ENCODE measurements at places on chromosomes 5 and 9.

GRCh38 chr5:169273881-169274280, 27.1 kb downstream of the SLIT3 start:
- DNase-seq: no peak

DNA sequence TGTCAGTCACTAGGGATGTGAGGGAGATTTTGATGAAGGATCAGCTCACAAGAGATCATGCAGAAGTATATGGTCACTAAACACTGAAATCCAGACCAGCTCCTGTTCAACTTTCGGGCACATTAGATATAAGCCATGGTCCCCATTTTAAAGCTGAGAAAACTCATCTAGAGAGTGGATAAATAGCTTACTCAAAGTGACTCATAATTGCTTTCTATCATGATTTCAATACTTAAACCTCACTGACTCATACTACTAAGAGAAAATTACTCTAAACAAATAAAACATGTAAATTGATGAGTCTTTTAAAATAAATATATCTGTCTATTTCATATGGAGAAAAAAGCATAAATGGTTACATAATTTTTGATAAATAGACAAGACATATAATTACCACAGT, 567.7 kb downstream of the TLR4 start:
- DNase-seq: no peak

GRCh38 chr5:34694012-34694411, 37.9 kb downstream of the RAI14 start:
- DNase-seq: no peak

GRCh38 chr5:93621327-93621798, 38.3 kb downstream of the NR2F1 start:
- peak; percentile 77 for DNase-seq

GRCh38 chr5:179192185-179192890, 132.2 kb downstream of the ZNF354C start:
- no peak for DNase-seq

GRCh38 chr5:122180863-122181548, 51.7 kb downstream of the ZNF474 start:
- DNase-seq: no peak

- DNase-seq: no peak
These were observed 47.6 kb upstream of the AGXT2 start for GRCh38 chr5:35095366-35095765.

- DNase-seq: no peak
These were observed 4.6 kb downstream of the FLT4 start for GRCh38 chr5:180644825-180645273.

DNA sequence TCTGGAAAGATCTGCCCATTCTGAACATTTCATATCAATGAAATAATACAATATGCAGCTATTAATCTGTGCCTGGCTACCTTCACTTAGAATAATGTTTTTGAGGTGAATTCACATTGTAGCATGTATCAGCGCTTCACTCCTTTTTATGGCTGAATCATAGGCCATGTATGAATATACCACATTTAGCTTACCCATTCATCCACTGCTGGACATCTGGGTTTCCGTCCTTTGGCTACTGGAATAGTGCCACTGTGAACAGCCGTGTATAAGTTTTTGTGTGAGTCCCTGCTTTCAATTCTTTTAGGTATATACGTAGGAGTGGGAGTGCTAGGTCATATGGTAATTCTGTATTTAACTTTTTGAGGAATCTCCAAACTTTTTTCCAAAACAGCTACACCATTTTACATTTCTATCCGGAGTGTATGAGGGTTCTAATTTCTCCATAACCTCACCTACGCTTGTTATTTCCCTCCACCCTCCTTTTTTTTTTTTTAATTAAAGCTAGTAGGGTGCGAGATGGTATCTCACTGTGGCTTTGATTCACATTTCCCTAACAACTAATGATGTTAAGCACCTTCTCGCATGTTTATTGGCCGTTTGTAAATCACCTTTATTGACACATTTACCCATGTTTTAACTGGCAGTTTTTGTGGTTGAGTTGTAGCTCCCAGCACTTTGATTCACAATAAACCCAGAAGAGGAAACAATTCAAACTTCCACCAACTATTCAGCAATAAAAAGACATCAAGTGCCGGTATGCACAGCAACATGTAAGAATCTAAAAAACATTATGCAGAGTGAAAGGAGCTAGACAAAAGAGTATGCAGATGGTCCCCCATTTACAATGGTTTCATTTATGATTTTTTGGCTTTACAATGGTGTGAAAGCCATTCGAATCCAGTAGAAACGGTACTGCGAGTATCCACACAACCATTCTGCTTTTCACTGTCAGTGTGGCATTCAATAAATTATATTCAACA, 8.1 kb downstream of the SEMA4D start:
- no peak for DNase-seq

- DNase-seq: no peak
These were observed 253.4 kb downstream of the ARHGAP26 start for GRCh38 chr5:143023411-143024096.

DNA sequence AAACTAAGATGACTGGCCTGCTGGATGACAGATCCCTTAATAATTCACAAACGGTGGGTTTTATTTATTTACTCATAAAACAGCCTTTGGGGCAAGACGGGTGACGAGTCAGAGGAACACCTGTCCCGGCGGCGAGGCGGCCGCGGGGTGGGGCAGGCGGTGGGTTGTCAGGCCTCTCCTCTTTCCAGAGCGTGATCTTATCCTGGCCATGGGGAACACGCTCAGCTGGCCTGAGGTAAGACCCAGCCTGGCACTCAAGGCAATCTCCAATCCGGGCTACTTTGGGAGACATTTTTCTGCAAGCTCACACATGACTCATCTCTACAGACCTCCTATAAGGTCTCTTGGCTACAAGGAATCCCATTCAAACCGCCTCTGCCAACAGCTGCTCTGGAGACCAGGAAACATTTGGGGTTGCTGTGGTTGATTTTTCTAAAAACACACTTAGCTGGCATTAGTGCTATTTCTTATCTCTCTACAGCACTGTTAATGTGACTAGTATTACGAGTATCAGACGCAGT, 6.3 kb downstream of the RAPGEF1 start:
- peak; percentile 89 for DNase-seq

DNA sequence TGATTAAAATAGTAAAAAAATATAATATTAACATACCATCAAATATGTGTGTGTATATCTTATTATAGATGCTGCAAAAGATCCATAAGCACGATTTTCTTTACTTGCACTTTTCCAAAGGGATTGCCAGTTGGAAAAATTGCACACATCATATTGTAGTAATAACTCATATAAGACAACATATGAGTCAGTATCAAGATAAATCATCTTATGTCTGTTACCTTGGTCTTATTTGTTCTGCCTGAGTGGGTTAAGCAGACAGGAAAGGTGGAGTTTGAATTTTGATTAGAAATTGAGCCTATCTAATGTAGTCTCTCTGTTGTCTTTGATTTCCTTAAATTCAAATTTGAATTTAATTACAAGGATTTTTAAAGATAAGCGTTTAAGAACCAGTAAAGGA, 24.6 kb downstream of the LYSMD3 start:
- no peak for DNase-seq

- DNase-seq: peak; percentile 12
These were observed 110.8 kb downstream of the LHFPL2 start for GRCh38 chr5:78537821-78538220.

GRCh38 chr9:33823801-33824200, 6.8 kb downstream of the UBE2R2 start:
- DNase-seq: no peak

DNA sequence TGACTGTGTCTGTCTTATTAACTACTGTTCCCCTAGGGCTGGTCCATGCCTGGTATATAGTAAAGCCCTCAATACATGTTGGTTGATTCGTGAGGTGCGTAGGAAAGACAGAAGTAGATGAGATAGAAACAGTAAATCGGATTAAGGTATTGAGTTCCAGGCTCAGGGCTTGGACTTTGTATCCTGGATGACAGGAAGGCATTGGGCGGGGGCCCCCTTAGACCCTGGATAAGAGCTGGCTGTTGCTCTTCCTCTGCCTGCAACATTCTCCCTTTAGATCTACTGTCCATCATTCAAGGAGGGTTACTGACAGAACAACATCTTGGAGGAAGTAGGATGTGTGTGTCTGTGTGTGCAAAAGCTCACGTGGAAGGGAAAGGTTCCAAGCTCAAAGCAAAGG, 31.2 kb upstream of the CTNNA1 start:
- DNase-seq: no peak

- DNase-seq: no peak
These were observed 196.8 kb downstream of the ANXA1 start for GRCh38 chr9:73348471-73348870.

GRCh38 chr9:129416821-129417539, 203.9 kb downstream of the C9orf50 start:
- DNase-seq: no peak

All from DMS79 treated with DMSO at 0.1 percent for 48 hours (cell line).